ENCODE measurements at places on chromosomes 11 and 22.

- DNase-seq, result no peak
Observed at GRCh38 chr11:116239247-116239646, 533.5 kb downstream of the BUD13 start.

DNA sequence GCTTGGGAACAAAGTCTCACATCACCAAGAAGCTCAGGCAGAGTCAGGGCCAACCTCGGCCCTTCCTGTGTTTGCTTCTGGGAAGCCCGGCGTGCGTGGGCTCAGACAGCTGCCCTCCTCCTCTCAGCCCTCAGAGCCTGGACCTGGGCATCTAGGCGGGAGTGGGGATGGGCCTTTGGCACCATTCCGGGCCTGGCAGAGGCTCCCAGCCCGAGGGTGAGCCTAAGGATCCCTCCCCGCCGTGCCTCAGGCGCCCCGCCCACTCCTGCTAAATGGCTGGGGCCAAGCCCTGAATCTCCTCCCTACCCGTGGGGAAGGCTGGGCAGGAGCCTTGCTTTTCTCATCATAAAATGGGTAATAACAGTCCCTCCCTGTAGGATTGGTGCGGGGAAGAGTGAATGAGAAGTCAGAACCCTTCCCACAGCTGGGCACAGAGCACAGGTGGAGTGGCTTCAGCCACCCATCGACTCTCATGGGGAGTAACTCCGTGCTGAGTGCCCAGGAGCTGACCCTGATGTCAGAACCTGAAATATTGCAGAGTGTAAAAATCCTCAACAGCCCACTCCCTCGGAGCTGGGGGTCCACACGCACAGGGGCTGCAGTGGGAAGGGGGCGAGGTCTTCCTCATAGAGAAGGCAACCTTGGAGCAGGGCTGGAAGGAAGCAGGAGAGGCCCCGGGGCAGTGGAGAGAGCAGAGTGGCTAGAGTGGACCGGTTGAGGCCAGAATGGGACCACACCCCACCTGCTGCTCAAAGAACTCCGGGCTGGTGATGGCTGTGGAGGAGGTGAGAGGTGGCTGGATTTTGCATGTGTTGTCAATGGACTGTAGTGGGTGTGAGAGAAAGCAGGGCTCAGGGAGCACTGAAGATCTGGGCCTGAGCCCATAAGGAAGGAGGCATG, 18.8 kb upstream of the CDKN1C start:
- DNase-seq, result no peak

- no peak for DNase-seq
Observed at GRCh38 chr22:39616051-39616450, 45.5 kb downstream of the CACNA1I start.

- DNase-seq, result no peak
Observed at GRCh38 chr22:44816141-44816540, 63.8 kb downstream of the ARHGAP8 start.

GRCh38 chr22:38163844-38164550, 17.6 kb downstream of the PLA2G6 start:
- DNase-seq, result no peak

GRCh38 chr11:16382638-16383380, 26.5 kb upstream of the SOX6 start:
- DNase-seq, result no peak

GRCh38 chr11:33303541-33303940, 46.4 kb downstream of the HIPK3 start:
- DNase-seq, result no peak

DNA sequence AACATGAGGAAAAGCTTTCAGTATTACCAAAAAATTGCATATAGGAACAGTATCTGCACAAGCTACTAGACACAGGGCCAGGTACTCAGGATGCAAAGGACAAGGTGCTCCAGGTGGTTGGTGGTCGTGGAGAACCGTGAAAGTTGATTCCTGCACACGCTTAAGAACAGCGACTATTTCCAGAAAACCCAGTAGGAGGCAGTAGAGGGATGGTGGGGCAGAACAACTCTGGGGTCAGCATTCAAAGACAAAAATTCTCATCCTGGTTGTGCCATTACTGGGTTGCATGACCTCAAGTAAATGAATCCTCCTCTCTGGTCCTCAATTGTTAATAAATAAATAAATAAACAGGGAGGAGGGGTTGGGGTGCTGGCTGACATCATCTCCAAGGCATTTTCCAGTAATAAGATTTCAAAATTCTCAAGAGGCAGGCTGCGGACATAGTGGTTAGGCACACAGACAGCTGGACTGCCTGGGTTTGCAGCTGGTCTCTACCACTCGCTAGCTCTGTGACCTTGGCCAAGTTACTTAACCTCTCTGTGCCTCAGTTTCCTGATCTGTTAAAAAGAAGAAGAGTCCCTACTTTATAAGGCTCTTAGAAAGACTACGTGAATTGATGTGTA, 89.6 kb downstream of the ISX start:
- DNase-seq, result no peak

DNA sequence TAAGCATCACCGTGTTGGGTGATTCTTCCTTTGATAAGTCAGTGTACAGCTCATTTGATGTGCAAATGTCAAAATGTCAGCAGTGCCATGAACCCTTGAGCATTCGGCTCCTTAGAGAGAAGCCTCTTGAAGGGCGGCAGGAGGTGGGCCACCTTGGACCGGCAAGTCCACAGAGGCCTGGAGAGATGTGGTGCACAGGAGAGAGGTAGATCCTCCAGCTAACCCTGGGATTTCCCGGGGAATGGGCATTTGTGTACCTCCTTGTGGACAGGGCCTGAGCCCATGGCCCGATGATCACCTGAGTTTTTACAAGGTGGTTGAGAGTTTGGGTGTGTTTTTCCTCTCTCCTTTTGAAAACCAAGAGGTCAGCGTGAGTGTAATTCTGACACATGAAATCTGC, 133.2 kb upstream of the RCN1 start:
- DNase-seq, result no peak

- no peak for DNase-seq
Observed at GRCh38 chr11:111069066-111069465, 176.5 kb upstream of the POU2AF2 start.
